ENCODE measurements at places on chromosomes 3 and 15.
A peak's percentile ranks its signal among the peaks of the same experiment; 100 is the strongest.

- DNase-seq = no peak
Measured at GRCh38 chr3:102374863-102375634, 59.8 kb upstream of the ZPLD1 start.

GRCh38 chr3:177881351-177881750 is 654.9 kb upstream of the KCNMB2 start:
- no peak for DNase-seq

DNA sequence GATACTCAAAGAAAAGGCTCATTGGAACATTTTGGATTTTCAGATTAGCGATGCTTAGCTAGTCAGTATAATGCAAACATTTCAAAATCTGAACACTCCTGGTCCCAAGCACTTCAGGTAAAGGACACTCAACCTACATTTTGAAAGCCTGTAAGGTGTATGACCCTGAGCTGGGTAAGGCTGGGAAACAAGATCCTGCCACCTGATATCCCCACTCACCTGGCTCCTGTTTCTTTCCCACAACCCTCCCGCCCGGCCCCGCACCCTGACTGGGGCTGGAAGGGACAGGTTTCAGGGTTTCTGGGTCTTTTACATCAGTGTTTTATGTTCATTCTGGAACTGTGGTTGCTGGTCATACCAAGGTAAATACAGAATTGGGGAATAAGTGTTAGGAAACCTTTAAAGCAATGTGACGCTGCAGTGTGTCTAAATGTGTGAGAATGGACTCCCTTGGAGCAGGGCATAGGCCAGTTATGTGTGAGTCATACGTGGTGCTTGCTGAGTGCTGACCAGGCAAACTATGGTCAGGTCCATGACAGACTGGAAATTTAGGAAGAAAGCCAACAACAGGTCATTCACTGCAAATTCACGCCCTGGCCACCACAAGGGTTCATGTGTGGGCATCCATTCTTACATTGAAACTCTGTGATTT is 22.9 kb downstream of the CTXND1 start:
- DNase-seq = no peak

- DNase-seq = peak; percentile 85
Measured at GRCh38 chr3:194270627-194271459, 80.3 kb downstream of the CPN2 start.

GRCh38 chr3:87126321-87126720 is 100.8 kb upstream of the CHMP2B start:
- DNase-seq = no peak

DNA sequence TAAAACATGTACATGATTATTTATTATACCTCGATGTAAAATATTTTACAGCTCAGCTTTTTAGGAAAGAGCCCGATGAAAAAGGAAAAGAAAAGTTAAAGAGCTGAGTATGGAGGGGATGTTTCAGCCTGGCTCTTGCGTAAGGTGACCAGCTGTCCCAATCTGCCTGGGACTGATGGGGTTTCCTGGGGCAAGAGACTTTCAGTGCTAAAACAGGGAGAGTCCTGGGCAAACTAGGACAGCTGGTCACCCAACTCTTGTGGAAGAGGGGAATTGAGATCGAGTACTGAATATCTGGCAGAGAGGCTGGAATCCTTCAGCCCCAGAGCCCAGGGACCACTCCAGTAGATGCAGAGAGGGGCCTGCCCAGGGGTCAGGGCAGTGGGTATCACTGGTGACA is 21.0 kb downstream of the DUOX2 start:
- DNase-seq = no peak

GRCh38 chr15:88218557-88219221 is 37.9 kb downstream of the NTRK3 start:
- DNase-seq = no peak

DNA sequence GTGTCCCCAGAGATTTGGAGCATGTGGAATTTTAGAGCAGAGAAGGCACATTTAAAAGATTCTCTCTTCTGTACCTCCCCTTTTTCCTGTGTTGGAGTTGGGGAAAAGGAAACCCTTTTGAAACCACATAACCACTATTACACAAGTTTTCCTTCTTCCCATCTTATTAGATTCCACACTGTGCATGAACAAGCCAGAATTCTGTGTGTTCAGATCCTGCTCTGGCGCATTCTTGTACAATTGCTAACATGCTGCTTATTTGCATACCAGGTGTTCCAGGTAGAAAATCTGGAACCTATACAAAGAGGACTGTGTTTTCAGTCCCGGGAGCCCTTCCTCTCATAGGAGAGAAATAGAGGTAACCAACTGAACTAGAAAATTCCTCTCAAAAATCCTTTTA is 2.6 kb upstream of the CIB2 start:
- DNase-seq = no peak

DNA sequence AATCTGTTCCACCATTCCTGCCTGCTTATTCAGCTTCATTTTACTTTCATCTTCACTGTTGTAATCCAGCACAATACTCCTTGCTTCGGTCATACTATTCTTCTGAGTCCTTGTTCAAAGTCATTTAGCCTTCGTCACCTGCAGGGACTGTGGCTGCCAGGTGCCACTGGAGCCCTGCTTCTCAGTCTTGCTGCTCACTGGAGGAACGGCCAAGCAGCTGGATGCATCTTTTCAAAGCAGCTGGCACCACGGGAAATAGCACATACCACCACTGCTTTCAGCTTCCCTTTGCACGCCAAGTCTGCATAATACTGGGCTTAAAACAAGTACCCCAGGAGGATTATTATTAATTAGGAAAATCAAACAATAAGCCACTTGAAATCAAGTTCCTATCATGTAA is 287.6 kb downstream of the BCHE start:
- DNase-seq = no peak

DNA sequence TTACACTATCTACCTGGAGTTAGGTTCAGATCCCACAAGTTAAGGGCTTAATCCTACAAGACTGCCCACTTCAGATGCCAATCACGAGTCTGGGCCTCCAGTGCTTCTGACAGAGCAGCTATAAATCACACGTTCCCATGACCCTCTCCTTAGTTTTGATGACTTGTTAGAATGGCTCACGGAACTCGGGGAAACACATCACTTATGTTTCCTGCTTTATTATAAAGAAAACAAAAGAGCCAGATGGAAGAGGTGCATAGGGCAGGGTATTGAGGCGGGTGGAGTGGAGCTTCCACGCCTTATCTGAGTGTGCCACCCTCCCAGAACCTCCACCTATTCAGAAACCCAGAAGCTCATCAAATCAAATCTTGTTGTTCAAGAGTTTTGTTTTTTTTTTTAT is 170.8 kb downstream of the MOBP start:
- no peak for DNase-seq

DNA sequence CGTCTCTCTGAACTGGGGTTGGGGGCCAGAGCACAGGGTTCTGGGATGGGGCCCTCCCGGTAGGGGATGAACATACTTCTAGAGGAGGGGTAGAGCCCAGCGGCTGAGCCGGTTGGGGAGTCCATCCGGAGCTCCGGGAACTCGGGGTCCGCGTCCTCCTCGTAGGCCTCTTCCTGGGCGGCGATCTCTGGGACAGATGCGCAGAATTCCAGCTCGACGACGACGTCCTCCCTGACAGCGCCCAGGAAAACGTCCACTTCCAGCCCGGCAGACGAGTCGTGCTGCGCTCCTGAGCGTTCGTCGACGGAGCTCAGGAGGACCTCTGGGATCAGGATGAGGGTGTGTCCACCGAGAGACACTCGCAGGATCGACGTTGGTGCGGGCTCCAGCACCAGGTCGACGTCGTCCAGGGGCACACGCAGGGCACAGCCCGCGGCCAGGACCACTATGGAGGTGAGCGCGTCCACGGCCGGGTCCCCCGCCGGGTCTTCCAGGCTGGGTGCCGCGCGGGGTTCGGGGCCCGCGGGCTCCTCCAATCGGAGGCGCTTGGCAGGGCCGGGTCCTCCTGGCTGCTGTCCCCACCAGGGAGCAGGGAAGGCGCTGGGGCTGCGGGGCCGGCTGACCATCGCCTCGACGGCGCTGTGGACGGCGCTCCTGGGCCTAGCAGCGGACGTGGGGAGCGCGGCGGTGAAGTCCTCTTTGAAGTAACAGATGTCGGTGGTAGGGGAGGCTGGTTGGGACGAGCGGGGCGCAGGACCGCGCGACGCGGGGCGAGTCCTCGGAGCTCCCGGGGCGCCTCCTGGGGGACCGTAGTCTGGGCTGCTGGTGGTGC is 474 bp downstream of the PRR23B start:
- no peak for DNase-seq

GRCh38 chr3:132654190-132654589 is 5.4 kb downstream of the ACAD11 start:
- DNase-seq = no peak

- DNase-seq = no peak
Measured at GRCh38 chr3:135771760-135772159, 193.8 kb upstream of the PPP2R3A start.

DNA sequence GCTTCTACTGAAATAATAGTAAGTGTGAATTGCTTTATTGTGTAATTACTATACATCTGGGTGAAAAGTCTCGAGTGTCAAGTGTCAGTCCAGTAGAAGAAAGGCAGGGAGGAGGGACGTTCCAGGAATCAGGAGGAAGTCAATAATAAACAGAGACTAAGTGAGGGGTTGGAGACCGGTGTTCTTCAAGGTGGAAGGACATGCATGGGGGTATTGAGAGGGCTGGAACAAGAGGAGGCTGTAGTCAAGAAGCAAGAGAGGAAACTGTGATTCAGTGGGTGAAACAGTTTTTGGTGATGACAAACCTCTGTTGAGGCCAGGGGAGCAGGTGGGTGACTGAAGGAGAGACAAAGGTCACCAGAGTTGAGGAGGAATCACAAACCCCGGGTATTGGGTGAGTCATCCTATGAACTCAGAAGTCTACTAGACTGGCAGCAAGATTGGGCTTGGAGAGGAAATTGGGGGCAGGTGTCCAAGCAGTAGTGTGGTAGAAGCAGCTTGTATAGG is 11.6 kb upstream of the SCAMP5 start:
- no peak for DNase-seq

DNA sequence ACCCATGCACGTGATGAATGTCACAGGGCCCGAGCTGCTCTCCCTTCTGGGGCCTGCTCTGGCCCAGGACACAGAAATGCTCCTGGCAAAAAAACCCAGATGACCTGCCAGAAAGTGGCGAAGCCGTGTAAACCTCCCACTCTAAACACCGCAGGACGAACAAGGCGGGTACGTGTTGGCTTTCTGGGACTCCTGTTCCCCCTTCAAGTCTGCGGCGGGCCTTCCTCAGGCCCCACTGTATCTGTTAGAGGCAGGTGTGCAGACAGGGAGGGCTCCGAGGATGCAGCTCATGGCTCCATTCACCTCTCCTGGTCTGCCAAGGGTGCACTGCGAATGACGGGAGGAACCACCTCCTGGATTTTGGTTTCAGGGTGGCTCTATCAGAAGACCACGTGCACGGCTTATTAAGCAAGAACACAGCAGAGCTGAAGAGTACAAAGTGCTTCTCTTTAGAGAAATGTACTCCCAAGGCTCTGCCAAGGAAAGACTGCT is 173.8 kb downstream of the ADAMTS17 start:
- DNase-seq = no peak

DNA sequence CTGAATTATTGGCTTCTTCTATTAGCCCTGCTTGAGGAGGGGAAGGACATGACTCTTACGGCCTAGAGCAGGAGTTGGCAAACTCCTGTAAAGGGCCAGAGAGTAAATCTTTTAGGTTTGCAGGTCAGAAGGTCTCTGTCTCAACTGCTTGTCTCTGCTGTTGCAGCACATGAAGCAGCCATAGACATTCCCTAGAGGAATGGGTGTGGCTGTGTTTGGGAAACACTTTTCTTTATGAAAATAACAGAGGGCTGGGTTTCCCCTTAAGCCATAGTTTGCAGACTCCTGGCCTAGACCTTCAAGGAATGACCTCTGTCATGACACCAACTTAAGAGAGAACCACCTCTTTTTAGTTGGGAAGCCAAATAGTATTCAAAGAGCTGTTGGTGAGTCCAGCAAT is 10.3 kb downstream of the TRAK1 start:
- DNase-seq = no peak

DNA sequence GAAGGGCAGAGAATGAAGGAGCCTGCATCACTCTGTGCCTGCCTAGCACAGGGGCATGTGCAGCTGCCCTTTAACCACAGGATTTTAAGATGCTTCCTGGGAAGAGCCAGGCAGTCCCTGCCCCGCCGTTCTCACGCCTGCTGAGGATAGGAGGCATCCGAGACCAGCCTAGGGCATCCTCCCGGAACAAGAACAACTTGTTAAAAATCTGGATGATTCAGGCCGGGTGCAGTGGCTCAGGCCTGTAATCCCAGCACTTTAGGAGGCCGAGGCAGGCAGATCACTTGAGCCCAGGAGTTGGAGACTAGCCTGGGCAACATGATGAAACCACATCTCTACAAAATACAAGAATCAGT is 15.2 kb downstream of the NRROS start:
- DNase-seq = peak; percentile 4

DNA sequence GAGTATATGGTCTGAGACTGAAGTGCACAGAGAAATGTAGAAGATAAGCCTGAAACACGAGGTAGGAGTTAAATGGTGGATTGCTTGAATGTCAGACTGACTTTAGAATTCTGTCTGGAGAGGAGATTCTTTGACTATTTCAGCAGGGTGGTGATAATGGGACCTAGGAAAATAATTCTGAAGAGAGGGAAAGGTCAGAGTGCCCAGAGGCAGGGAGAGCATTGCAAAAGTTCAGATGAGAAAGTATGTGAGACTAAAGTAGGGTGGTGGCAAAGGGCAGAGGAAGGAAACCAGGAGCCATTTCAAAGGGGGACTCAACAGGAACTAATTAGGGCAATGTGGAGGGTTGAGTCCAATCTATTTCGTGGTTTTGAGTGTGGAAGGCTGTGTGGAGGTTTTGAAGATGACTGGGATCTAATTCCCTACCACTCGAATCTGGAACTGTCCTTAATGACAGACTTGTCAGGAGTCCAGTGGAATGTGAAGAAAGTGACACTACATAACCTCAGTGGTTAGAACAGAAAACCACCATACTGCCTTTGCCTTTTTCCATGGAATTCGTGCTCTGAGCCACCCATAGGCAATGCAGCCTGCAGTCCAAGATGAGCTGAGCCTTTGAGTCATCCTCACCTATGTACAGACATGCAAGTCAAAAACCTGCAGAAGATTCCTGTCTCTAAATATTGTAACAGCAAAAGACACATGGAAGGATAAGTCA is 16.1 kb downstream of the CPOX start:
- no peak for DNase-seq
